Hematopoietic multipotent progenitor cell treated with erythropoietin and hydrocortisone succinate and interleukin-3 and kit ligand, for 15 days (in vitro differentiated cells): ENCODE measurements at places on chromosomes 5 and 9.

DNA sequence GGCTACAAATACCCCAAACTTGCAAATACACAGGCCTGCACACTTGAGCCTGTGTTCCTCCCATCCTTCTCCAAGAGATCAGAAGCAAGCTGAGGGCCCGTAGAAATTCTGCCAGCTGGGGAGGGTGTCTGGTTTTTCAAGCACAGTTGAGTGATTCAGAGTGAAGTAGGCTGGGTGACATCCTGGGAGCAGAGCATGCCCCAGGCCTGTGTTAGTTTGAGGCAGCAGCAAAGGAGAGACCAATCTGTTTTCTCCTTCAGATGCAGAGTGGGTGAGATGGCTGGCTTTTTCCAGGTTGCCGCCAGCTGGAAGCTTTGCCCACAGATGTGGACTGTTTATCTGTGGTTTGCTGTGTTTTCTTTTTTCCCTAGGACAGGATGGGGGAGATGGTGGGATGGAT lies 63.1 kb downstream of the RCL1 start:
- DNase-seq, result peak; percentile 46

GRCh38 chr5:50967563-50968355 lies 301.3 kb downstream of the PARP8 start:
- DNase-seq, result no peak

DNA sequence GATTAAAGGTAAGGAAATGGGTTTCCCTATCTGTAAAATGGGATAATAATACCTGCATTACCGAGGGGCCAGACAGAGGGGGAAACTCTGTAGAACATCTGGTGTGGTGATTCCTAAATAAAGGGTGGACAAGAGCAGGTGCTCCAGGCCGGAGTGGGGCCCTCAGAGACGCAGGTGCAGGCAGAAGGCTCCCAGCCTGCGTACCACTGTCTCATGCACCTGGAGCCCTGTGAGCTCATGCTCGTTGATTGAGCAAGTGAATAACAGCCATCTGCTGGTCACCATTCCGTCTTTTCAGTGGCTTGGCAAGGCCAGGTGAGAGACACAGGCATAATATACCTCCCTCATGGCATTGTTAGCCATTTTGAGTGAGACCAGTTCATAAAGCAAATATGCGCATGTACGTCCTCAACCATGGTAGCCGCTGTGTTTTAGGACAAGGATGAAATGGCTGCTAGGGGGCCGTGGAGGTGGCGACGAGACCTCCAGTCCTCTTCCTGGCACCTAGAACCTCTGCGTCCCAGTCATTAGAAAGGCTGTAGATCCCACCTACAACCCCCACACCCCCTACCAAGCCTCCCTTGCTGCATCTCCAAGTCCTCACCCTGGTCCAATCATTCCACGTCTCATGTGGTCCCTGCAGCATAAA lies 198.0 kb upstream of the MVB12B start:
- no peak for DNase-seq

DNA sequence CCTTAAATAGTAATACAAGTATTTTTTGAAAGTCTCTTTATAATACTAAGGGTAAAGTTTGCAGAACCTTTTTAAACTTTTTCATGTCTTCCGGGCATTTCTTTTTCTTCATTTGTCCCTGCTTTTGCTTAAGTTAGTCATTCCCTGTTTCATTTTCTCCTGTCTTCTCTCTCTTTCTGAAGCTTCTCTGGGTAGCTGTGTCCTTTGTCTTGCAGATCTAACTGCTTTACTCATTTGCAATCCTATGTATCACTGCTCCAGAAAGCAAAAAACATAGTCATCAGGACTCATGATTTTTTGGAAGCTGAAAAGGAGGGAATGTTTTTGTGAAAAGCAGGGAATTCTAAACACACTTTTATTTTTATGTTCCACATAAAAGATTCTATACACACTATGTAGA lies 301.7 kb downstream of the MRPS30 start:
- no peak for DNase-seq

DNA sequence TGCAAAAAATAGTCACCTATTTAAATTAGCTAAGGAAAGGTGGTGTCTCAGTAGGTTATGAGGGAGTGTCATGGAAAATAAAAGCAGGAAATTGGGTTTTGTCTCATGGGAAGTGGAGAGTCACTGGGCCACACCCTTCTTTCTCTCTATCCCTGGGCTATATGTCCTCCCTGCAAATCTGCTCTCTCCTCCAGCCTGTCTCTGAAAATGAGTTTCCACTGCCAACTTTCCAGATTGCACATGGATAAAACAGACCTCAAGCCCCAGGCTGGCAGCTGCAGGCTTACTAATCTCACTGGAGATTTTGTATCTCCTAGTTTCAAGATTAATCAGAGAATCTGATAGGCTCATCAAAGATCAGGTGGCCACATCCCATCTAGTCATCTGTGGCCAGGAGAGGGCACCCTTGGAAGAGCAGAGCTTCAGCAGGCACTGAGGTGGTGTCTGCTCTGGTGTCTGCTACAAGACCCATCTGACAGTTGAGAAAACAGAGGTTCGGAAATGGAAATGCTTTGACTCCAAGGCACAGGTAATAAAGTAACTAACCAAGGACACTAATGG lies 178.9 kb downstream of the MSX2 start:
- no peak for DNase-seq

DNA sequence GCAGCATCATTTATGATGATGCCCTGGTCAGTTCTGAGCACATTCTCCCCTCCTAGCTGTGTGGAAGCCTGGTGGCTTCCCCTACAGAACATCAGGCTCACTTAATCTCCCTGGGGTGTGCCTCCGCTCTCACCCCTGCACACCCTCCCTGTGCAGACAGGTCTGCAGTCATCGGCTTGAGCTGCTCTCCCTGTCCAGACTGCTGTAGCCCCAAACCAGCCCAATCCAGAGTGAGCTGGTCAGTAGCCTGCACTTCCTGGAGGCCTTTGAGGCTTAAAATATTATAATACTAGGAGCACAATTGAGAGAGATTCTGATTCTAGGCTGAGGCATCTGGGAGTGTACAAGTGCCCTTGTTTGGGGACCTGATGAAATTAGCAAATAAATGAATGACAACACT lies 60.2 kb downstream of the PPARGC1B start:
- no peak for DNase-seq

DNA sequence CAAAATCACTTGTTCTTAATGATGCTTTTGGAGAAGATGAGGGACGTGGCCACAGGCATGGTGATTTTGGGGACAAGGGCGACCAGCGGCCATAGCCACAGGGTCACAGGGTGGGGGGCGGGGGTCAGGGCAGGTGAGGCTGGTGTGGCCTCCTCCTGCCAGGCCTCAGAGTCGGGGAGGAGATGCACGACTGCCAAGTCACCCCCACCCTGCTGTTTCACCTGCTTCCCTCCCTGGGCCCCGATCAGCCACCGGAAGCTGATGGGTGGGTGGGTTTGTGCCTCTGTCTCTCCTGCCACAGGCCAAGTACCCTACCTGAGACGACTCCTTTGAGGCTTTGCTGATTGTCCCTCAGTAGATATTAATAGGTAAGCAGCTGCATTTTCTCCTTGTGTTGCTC lies 199.3 kb downstream of the PAX5 start:
- no peak for DNase-seq

- DNase-seq, result no peak
These were observed 59.2 kb downstream of the YTHDC2 start for GRCh38 chr5:113572716-113573115.

DNA sequence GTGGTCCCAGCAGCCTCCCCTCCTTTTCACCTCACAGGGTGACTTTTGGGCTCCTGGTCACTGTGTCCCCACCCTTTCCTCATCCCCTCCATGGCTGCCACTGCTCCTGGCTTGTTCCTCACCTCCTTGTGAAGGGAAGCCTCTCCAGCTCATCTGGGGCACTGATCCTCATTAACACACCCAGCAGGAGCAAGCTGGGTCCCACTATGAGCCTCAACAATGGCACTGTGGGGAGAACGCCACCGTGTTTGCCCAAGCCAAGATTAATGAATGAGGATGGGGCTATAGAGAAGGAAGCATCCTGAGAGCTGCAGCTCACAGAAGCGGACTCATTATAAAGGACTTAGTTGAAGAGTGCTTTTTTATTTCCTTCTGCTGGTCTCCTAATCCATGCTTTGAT lies 118.4 kb downstream of the MARCHF11 start:
- DNase-seq, result no peak

DNA sequence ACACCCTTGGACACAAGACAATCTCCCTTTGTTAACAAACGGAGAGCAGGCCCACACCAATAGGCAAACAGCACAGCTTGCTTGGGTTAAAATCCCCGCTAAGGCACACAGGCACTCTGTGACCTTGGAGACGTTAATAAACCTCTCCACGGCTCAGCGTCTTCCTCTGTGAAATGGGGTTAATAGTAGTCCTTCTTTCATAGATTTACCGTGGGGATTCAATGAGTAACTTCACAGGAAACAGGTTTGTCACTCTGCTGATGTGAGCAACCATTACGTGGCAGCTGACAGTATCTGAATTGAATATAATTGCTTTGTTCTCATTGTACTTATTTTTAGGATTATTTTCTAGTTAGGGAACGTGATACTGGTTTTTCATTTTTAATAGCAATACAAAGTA lies 65.2 kb upstream of the ADRA1B start:
- DNase-seq, result no peak

- no peak for DNase-seq
These were observed 34.9 kb upstream of the NIPBL start for GRCh38 chr5:36841677-36842076.

- no peak for DNase-seq
These were observed 77.5 kb downstream of the CEMIP2 start for GRCh38 chr9:71690689-71691435.

DNA sequence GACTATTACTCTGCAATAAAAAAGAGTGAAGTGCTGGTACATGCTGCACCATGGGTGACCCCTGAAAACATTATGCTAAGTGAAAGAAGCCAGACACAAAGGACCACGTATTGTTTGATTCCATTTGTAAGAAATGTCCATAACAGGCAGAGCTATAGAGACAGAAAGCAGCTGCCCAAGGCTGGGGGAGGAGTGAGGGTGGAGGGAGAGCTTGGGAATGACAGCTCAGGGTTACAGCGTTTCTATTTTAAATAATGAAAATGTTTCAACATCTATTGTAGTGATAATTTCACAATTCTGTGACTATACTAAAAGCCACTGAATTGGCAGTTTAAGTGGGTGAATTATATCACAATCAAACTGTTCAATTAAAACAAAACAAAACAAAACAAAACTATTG lies 81.7 kb downstream of the MYO10 start:
- no peak for DNase-seq

DNA sequence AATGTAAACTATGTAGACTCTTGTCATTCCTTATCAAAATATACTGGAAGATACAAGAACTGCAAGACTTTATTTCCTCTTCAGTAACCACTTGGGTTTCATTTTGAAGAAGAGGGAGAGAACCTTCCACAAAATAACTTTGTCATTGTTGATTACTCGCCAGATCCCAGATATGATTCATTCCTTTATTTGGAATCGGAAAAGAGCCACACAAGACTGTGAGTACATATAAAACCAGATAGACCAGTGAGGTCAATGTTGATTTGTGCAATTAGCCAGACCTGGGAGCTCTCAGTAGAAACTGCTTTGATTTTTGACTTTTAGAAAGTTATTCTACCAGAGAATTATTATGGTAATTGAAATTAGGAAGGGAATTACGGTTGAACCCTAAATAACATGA lies 146.1 kb downstream of the TMEM167A start:
- no peak for DNase-seq

DNA sequence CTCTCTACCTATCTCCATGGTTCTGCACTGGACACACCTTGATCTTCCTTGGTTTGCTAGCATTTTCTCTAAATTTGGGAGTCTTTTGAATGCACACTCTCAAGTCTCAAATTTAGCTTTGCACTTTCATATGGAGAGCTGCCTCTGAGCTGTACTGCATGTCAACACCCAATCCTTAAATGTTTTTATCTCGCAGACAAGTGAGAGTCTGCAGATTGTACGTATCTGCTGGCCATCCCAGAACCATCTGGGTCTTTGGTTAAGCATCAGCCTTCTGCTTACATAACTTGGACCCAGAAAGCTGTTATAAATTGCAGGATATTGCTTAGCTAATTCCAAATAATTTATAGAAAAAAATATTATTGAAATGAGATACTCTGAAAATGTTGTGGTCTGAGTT lies 111.4 kb upstream of the GRAMD2B start:
- no peak for DNase-seq

DNA sequence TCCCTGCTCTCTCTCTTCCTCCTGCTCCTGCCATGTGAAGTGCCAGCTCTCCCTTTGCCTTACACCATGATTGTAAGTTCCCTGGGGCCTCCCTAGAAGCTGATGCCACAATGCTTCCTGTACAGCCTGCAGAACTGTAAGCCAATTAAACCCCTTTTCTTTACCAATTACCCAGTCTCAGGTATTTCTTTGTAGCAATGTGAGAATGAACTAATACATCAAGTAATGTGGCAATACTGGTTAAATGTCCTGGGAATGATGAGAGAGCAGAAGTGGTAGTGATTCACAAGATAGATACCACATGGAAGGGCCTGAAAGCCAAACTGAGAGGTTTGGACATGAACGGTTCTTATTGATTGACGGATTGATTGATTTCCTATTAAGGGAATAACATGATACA lies 62.6 kb upstream of the IL12B start:
- DNase-seq, result no peak

GRCh38 chr5:68392617-68393016 lies 177.1 kb downstream of the PIK3R1 start:
- DNase-seq, result no peak

- DNase-seq, result no peak
These were observed 22.3 kb upstream of the TAL2 start for GRCh38 chr9:105639936-105640335.

DNA sequence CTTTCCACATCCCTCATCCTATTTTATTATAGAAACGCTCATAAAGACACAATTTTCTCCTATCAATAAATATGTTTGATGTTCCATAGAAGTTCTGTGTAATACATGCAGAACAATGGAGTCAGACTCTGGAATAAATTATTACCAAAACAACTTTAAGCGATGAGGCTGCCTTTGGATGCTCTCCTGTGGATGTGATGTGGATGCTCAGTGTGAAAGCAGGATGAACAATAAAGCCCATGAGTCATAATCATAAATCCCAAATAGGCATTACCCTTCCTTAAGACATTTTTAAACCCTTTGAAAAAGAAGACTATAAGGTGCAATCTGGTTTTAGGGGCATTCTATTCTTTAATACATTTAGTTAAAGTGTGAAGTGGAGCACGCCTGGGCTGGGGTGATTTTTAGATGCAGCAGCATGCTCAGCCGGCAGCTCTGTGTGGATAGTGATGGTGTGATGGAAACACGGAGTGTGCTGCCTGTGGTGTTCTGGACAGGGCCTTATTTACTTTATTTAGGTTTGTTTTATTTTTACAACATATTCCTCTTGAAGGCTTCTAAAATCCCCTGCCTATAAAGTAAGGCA lies 991.4 kb downstream of the PTPRD start:
- DNase-seq, result no peak
